ENCODE measurements at places on chromosomes 13 and 19.
A peak's percentile ranks its signal among the peaks of the same experiment; 100 is the strongest.

- DNase-seq: no peak
Observed at GRCh38 chr19:46753420-46754155, 7.3 kb upstream of the STRN4 start.

DNA sequence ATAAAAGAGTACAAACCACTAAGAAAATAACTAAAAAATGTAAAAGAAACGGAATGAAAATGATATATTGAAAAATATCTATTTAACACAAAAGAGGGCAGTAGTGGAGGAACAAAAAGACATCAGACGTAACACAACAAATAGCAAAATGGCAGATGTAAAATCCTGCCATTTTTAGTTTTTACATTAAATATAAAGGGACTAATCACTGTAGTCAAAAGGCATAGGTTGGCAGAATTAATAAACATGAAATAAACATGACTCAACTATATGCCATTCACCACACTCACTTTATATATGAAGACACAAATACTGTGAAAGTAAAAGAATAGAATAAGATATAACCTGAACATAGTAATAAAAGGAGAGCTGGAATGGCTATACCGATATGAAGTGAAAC, 11.0 kb downstream of the MTUS2 start:
- DNase-seq: no peak

- DNase-seq: no peak
Observed at GRCh38 chr13:52419080-52419479, 13.1 kb upstream of the THSD1 start.

DNA sequence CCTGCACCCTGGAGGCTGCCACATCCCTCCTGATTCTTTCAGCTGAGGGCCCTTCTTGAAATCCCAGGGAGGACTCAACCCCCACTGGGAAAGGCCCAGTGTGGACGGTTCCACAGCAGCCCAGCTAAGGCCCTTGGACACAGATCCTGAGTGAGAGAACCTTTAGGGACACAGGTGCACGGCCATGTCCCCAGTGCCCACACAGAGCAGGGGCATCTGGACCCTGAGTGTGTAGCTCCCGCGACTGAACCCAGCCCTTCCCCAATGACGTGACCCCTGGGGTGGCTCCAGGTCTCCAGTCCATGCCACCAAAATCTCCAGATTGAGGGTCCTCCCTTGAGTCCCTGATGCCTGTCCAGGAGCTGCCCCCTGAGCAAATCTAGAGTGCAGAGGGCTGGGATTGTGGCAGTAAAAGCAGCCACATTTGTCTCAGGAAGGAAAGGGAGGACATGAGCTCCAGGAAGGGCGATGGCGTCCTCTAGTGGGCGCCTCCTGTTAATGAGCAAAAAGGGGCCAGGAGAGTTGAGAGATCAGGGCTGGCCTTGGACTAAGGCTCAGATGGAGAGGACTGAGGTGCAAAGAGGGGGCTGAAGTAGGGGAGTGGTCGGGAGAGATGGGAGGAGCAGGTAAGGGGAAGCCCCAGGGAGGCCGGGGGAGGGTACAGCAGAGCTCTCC, 6.9 kb upstream of the CEACAM5 start:
- DNase-seq: no peak

- no peak for DNase-seq
Observed at GRCh38 chr13:39522329-39522728, 80.7 kb downstream of the LHFPL6 start.

DNA sequence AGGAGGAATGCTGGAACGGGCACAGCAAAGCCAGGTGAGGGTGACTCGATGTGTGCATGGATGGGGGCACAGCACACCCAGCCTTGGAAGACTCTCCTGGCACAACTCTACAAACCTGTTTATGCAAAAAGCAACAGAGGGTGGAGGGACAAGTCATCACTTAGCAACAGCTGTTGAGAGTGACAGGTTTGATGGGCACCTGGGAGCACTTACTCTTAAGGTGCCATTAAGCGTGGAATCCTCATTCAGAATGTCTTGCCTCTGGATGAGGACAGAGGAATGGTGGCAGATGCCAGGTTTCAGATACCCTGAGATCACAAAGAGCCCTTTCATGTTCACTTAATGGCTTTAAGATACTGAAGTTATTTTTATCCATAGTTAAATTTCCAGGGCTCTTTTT, 97.0 kb downstream of the DCT start:
- DNase-seq: no peak

- no peak for DNase-seq
Observed at GRCh38 chr13:50711996-50712395, 131.5 kb downstream of the DLEU7 start.

GRCh38 chr13:64186503-64187250, 2771.0 kb upstream of the PCDH20 start:
- DNase-seq: no peak

DNA sequence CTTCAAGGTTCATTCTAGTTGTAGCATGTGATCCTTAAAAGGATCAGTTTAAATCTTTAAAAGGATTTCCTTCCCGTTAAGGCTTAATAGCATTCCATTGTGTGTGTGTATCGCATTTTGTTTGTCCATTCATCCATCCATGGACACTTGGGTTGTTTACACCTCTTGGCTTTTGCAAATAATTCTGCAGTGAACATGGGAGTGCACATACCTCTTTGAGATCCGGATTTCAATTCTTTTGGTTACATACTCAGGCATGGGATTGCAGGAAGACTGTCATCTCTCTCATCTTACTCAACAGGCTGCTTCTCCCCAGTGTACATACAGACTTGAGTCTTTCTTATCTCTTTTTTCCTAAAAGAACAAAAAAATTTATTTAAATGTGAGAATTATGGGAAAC, 1.2 kb downstream of the RNF113B start:
- DNase-seq: peak; percentile 15

DNA sequence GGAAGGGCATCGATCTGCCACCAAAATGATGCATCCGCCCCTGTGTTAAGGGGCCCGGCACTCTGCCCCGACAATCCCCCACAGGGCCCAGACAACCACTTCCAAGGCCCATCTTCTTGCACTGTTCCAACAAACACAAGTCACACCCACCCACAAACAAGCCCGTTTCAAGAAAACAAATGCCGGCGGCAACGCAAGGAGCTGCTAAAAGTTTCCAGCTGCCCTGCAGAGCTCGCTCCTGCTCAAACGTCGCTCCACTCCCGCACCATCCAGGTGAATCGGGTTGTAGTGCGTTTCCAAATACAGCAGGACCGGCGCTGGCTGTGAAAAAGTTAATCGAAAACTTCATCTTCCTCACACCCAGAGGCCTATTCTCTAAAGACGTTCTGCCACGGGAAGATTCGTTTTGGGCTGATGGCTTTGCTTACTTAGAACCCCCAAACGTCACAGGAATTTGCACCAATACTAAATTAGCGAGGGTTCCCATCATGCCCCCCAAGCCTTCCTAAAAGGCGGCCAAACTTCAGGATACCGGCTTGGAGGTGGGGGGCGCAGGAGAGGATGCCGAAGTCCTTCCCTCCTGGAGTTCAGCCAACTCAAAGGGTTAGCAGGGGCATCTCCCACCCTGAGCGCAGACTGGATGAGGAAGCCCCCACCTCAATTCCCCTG, 107.4 kb upstream of the DOCK9 start:
- no peak for DNase-seq
